ENCODE measurements at places on chromosomes 12 and 14.

DNA sequence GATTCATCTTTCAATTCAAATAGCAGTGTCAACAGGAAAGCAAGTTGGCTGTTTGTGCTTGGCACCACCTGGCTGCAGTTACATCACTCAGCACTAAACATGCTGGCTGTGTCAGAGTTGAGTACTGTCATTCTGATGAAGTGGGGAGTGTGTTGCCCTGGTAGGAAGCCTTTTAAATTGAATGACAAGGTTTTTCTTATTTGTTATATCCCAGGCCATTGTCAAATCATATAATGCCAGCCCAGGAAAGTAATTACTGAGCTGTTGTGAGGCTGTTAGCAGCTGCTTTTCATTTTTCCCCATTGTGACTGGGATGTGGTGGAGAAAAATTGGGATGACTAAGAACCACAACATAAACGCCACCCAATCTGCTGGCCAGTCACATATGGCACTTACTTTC lies 106.5 kb upstream of the PRKD1 start:
- no peak for DNase-seq

DNA sequence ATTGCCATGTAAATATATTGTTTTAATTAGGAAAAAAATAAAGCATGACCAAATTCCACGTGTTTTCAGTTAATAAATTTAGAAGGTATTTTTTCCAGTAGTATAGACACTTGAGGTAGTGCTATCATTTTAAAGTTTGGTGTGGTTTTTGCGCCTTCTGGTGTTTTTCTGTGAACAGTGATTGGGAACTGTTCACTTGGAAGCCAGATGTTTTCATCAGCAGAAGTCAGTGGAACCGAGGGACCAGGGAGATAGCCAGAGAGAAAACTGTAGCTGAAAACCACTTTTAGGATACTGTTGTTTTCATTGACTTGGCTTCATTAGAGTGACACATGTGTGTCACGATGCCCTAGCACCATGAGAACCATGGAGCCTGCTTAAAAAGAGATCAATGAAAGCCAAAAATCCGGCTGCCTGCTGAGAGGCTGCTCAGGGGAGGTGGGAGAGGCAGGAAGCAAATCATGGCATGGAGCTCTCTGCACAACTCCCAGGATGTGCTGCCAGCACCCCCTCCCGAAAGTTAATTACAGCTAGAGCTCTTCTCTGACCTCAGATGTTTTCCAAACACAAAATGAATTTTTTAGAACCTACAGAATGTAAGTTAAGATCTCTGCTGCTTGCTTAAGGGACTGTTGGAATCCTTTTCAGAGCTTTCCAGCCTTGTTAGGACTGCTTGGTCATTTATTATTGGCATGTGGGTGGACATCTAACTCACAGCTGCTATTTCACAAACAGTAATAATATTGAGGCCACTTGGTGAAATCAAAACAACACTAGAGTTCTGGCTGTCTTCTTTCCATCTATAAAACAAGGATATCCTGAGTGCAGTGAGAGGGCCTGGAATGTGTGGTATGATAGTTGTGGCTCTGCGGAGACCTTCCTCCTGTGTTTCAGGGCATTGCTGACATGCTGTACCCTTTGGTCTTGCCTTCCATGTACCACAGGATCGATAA lies 192.3 kb downstream of the ANO4 start:
- no peak for DNase-seq

DNA sequence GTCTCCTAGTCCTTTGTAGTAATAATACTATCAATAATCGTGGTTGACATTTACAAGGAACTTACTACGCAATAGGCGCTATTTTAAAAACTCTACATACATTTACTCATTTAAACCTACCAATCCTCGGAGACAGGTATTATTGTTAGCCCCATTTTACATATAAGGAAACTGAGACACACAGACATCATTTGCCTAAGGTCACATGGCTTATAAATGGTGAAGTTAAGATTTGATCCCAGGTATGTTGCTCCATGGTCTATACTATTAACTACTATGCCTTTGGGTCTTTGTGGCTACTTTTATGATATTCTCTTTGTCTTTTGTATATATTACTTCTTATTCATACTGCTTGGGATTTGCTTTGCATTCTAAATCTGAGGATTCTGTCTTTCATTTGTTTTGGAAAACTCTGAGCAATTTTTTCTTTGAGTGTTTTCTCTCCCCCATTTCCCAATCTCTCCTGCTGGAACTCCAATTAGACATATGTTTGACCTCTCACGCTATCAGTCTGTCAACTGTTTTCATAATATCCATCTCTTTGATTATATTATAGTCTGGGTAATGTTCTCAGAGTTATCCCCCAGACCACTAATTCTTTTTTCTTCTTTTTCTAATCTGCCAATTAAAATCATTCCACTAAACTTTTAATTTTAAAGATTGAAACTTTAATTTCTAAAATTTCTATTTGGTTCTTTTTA lies 10.9 kb downstream of the NT5DC3 start:
- no peak for DNase-seq

DNA sequence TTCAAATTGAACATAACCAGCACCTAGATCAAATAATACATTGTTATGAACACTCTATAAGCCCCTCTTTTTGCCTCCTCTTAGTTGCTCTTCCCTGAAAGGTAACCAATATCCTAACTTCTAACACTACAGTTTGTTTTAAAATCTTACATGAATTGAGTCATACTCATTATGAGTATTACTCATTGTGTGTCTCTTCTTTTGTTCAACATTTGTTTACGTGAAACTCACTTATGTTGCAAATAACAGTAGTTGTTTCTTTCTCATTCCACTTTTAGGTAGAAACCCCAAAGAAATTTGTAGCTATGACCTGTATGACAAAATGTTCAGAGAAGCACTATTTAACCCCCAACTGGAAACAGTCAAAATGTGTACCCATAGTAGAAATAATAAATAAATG lies 6.6 kb downstream of the LRRC9 start:
- DNase-seq: no peak

- DNase-seq: no peak
Observed at GRCh38 chr12:86496595-86496994, 240.4 kb upstream of the MGAT4C start.

DNA sequence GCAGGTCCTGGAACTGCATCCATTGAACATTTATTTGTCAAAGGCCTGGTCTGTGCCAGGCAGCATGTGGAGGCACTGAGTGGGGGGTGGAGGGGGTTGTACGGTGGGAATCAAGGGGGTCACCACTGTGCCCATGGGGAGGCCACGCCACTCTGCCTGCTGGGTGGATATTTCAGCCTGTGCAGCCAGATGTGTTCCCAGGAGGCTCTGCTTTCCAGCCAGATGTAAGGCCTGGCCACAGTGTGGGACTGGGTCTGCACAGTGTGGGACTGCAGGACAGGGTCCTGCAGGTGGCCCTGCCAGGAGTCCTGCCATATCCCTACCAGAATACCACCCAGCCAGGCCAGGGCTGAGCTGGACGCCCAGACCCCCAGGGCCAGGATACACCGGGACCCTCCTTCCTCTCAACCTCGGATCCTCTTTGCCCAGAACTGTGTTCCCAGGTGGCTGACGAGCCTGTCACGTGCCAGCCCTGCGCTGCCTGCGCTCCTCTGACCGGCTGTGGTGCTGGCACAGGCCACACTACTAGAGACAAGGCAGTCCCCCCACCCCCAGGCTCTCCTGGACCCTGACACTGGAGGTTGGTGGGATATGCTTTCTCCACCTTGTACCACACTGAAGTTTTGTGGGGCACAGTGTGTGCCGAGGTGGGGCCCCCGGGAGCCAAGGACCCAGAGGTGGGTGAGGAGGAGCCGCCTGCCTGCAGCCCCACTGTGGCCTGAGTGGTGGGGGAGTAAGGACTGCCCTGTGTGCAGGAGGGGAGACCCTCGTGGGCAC lies 17.5 kb downstream of the XRCC3 start:
- no peak for DNase-seq

DNA sequence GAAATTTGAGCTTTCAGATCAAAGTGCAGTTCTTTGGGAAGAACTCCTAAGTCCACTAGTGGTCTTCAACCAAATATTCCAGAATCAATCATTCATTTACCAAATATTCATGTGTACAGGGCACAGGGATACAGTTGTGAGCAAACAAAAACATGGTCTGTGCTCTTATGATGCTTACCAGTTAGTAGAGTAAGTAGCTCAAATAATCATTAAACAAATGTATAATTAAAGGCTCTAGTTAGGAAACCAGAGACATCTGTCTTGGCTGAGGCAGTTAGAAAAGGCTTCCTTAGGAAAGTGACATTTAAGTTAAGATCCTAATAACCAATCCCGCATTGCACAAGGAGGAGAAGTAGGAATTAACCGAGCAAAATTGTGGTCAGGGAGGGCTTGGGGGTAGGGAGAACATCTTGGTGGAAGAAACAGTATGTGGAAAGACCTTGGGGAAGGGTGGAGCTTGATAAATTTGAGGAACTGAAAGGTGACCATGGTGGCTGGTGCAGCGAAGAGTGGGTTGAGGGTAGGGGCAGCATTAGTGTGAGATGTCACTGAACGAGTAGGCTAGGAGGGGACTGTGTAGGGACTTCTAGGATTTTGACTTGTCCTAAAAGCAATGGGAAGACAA lies 40.0 kb downstream of the PEBP1 start:
- DNase-seq: no peak

GRCh38 chr12:10722905-10723746 lies at the start of gene YBX3:
TSS of gene YBX3 (minus strand) at chr12:10723323. CDS start at chr12:10723111, 212 bp downstream.
- peak; percentile 13 for DNase-seq

GRCh38 chr12:116790066-116790465 lies 52.0 kb downstream of the RNFT2 start:
- DNase-seq: no peak

GRCh38 chr12:92756898-92757596 lies 54.3 kb downstream of the PLEKHG7 start:
- DNase-seq: no peak

GRCh38 chr12:50201987-50202521 lies 34.9 kb upstream of the CERS5 start:
- no peak for DNase-seq

- peak; percentile 49 for DNase-seq
Observed at GRCh38 chr14:64879635-64880220, at the start of gene SPTB. TSS of gene SPTB (minus strand) at chr14:64879907. CDS start at chr14:64823094, 56,813 bp downstream.

- DNase-seq: no peak
Observed at GRCh38 chr12:120259418-120260202, 5.9 kb downstream of the PXN start.

GRCh38 chr12:111271674-111272418 lies 97.0 kb downstream of the PHETA1 start:
- DNase-seq: no peak

DNA sequence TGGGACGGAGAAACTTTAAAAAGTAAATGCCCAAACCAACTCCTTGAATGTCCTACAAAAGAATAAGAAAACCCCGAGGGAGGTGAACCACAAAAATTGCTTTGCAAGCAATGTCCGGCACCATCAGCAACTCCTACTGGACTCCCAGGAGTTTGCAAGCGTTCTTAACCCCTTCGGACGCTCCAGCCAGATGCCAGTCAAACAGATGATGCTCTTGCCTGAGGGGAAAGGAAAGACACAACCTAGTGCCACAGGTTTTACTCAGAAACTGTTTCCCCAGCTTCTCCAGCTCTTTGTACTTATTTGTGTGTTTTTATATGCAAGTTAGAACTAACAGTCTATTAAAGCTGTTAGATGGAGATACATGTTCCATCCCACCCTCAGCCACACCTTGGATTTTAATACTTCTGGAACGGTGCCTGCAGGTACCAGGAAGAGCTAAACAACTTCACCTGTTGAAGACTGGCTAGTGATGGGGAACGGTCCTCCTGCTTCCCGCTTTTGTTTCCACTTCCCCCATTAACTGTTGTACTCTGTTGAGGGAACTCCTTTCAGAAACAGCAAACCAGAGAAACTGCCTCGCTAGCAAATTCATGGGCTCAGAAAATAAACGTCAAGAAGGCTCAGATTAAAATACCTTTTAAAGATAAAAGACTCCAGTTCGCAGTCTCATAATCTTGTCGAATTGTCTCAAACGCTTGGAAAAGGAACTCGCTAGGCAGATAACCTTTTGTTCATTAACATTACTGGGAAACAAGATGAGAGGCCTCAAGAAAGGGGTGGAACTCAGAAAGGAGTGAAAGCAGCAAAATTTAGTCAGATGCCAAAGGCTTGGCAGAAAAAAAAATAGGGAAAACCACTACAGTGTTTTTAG lies 1.1 kb upstream of the FERMT2 start:
- DNase-seq: no peak

GRCh38 chr12:50574601-50575348 lies 70.0 kb downstream of the DIP2B start:
- DNase-seq: no peak

- DNase-seq: no peak
Observed at GRCh38 chr14:89428546-89429198, 11.6 kb upstream of the FOXN3 start.

DNA sequence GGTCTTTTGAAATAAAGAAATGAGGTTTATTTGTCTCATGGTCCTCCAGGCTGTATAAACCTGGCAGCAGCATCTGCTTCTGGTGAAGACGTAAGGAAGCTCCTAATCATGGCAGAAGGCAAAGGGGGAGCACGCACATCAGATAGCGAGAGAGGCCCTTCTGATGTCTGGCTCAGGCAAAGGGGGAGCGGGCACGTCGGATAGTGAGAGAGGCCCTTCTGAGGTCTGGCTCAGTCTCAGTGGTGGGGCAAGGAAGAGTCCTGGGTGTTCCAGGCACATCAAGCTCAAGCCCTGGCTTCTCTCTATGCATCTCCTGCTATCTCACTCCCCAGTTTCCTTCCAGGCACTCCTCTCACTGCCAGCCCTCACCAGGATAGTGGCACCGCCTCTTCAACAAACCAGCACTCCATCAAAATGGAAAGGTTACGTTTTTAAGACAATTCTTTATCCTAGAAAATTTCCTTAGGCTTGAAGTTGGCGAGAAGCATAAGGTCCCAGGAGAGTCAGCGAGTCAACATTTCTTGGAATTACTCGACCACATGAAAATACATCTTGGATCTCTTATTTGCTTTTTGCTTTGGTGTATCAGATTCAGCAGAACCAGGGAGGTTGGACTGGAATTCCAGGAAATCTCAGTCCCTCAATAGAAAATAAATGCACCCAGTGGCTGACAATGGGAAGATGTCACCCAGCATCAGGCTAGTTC lies 189.6 kb upstream of the TMEM132C start:
- DNase-seq: no peak

DNA sequence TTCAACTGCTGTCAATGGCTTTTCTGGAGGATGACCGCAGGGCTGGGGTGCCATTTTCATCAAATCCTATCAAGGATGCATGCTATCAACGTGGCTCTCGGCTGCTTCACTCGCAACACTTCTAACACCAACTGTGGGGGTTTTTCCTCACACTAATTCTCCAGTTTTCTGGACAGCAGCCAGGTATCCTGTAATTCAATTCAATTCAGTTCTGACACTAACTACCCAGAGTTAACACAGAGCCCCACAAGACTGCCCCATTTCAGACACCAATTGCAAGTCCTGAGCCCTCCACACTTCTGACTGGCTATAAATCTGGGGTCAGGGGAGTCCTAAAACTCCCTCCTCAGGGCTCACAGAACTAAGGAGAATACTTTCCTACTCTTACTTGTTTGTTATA lies 55.3 kb upstream of the TMCC3 start:
- no peak for DNase-seq

GRCh38 chr14:79802093-79802492 lies 409.2 kb downstream of the DIO2 start:
- DNase-seq: no peak

All from T follicular helper cell (primary cell).